RPMI8226 (cell line): ENCODE measurements at places on chromosomes 7 and 10.

- DNase-seq: no peak
Observed at GRCh38 chr10:62873866-62874265, 57.7 kb upstream of the EGR2 start.

- no peak for DNase-seq
Observed at GRCh38 chr7:17434841-17435692, 136.6 kb downstream of the AHR start.

DNA sequence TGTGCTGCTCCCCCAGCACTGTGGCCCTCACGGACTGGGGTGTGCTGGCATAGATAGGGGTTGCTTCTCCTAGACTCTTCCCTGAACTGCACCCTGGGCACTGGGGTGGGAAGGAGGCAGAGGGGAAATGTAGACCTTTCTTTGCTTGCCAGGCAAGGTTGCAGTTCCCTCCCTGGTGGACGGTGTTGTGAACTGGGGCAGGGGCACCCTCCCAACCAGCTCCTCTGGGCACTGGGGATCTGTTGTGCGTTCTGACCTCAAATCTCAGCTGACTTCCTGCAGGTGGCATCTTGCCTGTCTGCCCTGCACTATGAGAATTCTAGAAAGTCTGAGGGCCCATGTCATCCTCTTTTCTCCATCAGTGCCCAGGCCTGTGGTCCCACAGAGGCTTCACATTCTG, 53.9 kb downstream of the ARHGAP22 start:
- DNase-seq: no peak

GRCh38 chr10:68067029-68067428, 8.1 kb downstream of the HERC4 start:
- DNase-seq: no peak

DNA sequence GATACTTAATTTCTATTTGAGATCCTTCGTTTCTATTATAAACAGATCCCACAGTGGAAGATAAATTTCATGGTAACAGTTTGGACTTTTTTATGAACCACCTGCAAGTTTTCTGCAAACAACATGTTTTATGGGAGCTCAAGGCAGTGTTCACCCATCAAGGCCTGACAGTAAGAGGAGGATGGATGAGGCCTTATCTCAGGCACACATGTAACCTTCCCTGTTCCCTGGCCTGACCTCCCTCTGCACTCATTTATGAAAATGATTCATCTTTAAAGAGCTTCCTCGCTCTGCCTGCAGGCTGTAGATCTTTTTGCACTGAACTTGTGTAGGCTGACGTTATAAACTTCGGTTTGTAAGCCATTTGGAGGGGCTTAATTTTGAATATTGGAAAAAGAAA, 500.1 kb downstream of the GATA3 start:
- DNase-seq: no peak

GRCh38 chr10:133379152-133379800, at the start of gene PAOX:
Gene PAOX, plus strand, starts transcription at chr10:133379262. Its CDS starts 55 bp downstream, at chr10:133379317.
- DNase-seq: peak; percentile 23

DNA sequence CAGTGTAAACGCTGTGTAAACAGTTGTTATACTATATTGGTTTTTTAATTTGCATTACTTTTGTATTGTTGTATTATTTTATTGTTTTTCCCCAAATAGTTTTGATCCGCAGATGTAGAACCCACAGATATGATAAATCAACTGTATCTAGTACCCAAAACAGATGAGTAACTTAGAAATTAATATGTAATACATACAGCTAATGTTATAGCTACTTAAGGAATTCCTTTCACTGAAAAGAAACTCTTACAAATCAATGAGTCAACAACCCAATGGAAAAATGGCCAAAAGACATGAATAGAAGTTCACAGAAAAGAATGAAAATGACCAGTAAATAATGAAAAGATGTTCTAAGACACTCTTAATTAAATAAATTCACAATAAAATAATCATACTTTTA, 32.3 kb upstream of the ARL4A start:
- DNase-seq: no peak

DNA sequence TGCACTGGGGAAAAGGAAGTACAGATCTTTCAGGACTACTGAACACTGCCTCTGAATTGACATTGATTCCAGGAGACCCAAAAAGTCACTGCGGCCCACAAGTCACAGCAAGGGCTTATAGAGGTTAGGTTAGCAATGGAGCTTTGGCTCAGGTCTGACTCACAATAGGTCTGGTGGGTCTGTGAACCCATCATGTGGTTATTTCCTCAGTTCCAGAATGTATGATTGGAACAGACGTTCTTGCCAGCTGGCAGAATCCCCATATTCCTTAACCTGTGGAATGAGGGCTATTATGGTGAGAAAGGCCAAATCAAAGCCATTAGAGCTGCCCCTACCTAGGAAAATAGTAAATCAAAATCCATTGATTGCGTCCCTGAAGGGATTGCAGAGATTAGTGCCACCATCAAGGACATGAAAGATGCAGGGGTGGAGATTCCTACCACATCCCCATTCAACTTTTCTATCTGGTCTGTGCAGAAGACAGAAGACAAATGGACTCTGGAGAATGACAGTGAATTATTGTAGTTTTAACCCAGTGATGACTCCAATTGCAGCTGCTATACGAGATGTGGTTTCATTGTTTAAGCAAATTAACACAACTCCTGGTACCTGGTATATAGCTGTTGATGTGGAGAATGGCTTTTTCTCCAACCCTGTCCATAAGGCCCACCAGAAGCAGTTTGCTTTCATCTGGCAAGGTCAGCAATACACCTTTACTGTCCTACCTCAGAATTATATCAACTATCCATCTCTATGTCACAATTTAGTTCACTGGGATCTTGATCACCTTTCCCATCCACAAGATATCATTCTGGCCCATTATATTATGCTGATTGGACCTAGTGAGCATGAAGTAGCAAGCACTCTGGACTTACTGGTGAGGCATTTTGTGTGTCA, 44.5 kb upstream of the PIK3CG start:
- DNase-seq: no peak

GRCh38 chr10:101961591-101962498, 94.1 kb downstream of the ARMH3 start:
- DNase-seq: no peak

DNA sequence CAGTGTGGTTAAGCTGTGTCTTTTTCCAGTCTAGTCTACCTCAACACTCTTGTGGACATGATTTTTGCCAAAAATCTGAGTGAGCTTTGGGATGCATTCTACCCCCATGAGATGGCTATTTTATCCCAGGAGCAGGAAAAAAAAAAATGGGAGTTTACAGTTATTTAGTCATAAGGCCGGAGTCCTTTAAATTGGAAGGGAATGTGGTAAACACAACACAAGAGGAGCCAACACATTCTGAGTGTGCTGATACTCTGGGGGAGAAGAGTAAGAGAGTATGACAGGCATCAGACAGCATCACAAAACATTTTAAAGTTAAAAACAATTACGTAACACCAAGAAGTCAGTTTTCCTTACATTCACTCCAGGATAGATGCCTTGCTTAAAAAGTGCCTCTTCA, 46.1 kb downstream of the C1GALT1 start:
- no peak for DNase-seq

GRCh38 chr7:83691095-83691494, 42.2 kb upstream of the SEMA3E start:
- no peak for DNase-seq

DNA sequence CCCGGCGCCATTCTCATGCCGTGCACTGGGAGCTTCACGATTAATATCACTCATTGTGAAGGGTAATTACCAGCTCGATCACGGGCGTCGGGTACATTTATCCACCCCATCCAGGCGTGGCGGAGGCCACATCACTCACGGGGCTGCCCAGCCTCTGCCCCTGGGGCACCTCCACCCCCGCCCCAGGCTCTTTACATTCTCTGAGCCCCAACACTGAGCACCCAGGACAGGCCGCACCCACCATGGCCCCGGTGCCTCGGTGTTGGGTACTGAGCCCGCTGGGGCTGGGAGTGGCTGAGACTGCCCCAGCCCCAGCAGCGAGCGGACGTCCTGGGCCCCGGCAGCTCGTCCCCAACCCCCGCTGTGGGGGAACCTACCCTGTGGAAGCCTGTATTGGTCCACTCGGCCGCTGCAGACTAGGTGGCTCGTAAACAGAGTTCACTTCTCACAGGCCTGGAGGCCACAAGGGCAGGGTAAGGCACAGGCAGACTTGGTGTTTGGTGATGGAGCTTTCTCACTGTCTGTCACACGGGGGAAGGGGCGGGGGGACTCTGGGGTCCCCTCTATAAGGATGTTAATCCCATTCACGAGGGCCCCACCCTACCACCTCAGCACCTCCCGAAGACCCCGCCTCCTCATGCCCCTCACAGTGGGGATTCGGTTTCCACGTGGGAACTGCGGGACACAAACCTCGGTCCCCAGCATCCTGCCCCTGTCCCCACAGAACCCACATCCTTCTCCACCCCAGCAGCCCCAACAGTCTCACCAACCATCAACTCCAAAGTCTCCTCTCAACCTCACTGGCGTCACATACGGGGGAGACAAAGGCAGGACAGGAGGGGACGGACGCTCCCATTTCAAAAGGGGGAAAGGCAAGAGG, 184.1 kb downstream of the ELFN1 start:
- DNase-seq: no peak

DNA sequence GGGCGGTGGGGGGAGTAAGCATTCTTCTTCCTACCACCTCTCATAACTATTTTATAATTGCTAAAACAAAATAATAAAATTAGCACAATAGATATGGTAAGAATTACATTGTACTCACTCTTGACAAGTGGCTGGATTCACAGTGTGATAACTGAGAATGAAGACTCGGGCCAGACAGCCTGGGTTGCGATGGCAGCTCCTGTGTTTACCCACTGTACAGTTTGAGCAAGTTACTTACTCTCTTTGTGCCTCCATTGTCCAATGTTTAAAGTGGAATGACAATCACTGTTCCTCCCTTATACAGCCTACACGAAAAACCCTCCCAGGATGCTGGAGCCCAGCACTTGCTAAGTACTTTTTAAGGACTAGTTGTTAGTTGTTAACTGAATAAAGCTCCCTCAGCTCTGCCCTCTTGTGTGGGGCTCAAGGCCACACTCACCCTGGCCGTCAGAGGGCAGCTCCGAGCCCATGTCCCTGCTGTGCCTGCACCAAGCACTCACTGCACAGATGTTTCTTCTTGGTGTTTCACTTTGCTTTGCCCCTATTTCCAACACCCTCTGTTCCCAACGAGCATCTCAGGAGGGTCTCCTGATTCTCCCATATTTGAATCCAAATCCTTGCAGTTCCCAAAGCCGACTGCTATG, 56.4 kb upstream of the NPS start:
- DNase-seq: no peak

DNA sequence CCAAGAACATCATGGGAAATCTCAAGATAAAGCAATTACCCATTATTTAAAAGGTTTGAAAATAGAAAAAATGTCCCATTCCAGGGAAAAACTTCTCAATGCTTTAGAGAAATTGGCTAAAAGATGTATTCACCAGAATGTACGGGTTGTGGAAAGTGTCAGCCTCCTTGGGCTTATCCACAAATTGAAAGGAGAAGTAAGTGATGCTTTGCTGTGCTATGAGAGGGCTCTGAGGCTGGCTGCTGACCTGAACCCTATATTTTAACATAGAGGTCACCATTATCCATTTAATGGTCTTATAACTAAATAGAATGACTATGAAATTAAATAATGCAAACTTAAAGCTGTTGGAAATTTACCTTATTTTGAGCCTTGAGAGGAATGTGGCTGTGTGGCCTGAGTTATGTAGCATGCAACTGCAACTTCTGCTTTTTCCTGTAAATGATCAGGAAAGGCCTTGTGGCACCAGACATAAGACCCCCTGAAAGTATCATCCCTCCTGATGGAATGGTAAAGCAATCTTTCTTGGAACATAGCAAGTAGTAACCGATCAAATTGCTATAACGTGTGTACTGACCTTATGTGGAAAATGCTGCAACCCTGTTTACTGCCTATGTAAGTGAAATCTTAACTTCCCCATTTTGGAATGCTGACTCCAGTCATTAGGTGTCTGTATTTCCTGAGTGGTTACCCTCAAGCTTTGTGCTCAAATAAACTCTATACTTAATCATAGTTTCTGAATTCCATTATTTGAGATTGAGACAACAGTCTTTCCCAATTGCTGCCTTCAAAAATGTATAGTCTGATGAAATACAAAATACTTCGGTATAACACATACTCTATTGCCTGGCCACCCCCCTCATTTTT, 6.9 kb downstream of the IFIT1B start:
- DNase-seq: peak; percentile 60

GRCh38 chr7:29976266-29976665, 13.3 kb downstream of the SCRN1 start:
- DNase-seq: no peak

- peak; percentile 27 for DNase-seq
Observed at GRCh38 chr7:2838873-2839578, 5.1 kb downstream of the GNA12 start.

DNA sequence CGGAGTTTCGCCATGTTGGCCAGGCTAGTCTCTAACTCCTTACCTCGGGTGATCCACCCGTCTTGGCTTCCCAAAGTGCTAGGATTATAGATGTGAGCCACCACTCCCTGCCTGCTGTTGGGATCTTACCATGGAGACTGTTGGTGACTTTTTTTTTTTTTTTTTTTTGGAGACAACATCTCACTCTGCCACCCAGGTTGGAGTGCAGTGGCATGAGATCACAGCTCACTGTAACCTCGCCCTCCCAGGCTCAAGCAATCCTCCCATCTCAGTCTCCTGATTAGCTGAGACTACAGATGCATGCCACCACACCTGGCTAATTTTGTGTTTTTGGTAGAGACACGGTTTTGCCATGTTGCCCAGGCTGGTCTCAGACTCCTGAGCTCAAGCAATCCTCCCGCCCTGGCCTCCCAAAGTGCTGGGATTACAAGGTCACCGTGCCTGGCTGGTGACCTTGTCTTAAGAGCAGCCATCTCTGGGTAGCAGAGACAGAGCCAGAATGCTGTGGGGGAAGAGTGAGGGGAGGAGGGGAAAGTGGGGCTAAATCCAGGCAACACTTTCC, 25.7 kb upstream of the ASCC1 start:
- DNase-seq: no peak

DNA sequence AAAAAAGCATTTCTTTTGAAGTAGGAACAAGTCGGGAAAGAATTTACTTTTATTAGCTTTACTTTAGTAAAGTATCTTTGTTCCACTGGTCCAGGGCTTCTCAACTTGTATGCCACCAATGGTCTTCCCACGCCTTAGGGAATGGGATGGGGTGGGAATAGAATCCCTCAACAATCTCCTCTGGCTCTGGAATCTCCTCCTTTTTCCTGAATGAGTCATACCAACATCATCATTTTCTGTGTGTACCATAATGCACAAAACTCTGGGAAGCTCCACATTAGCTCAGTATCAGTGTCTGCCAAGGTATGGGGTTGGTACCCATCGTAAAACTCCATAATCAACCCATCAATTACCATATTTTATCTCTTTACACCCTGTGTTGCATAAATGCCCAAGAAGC, 159.4 kb upstream of the BMPER start:
- no peak for DNase-seq
